ENCODE measurements at places on chromosomes 12 and 14.

DNA sequence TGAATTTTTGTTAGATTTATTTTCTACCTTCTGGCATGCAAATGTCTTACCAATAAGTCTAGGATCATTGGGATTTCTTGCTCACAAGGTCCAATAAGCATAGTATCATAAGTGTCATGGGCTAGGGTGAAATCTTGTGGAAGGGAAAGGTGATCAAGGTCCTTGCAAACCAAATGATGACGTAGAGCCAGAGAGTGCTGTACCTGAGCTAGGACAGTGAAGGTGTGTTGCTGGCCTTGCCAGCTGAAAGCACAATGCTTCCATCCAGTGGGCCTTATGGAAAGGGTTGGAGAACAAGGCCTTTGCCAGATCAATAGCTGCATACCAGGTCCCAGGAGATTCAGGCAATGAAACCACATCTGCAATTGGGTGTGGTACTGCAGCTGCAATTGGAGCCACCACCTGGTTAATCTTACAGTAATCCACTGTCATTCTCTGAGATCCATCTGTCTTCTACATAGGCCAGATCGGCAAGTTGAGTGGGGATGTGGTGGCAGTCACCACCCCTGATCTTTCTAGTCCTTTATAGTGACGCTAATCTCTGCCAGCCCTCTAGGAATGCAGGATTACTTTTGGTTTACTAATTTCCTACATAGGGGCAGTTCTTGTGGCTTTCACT is 208.9 kb upstream of the MYL2 start:
- no peak for DNase-seq

GRCh38 chr14:65224799-65225198 is 122.5 kb upstream of the MAX start:
- DNase-seq: no peak

- DNase-seq: no peak
Observed at GRCh38 chr14:75824318-75824717, 157.5 kb downstream of the TGFB3 start.

- no peak for DNase-seq
Observed at GRCh38 chr14:43790681-43791080, 716.4 kb downstream of the FSCB start.

All from stimulated activated CD4-positive, alpha-beta T cell treated with anti-CD3 and anti-CD28 coated beads, Interleukin-1b, Interleukin-23, amount 100 ng/mL, for 1 hour (primary cell).